ENCODE measurements at places on chromosomes 7 and 10.

- no peak for DNase-seq
Measured at GRCh38 chr7:42010751-42011150, 226.3 kb downstream of the GLI3 start.

DNA sequence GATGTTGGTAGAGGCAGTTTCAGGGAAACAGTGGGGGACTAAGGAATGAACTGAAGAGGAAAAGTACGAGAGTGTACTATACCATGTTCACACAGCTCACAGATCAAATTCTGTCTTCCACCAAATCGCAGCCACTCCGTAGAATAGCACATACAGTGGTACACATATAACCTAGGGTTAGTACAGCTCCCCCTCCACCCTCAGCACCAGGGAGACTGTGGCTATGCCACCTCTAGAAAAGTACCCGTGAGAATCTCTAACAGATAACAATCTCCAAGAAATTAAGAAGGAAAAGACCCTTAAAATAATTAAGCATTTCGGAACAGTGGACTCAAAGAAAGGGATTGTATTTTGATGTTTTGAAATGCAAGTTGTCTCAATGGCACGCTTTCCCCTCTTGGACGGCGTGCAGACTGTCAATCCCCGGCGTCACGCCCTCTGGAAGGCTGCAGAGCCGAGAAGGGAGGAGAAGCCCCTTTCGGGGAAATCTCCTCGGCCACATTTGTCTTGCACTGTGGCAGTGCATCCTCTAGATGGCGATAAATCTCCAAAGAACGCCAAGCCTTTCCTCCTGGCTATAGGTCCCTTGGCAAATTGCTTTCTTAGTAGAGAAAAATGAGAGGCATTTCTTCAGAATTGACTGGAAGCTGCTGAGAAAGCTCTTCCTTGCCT is 345.0 kb downstream of the REEP3 start:
- no peak for DNase-seq

- no peak for DNase-seq
Measured at GRCh38 chr10:127195571-127196281, 665 bp downstream of the INSYN2A start.

DNA sequence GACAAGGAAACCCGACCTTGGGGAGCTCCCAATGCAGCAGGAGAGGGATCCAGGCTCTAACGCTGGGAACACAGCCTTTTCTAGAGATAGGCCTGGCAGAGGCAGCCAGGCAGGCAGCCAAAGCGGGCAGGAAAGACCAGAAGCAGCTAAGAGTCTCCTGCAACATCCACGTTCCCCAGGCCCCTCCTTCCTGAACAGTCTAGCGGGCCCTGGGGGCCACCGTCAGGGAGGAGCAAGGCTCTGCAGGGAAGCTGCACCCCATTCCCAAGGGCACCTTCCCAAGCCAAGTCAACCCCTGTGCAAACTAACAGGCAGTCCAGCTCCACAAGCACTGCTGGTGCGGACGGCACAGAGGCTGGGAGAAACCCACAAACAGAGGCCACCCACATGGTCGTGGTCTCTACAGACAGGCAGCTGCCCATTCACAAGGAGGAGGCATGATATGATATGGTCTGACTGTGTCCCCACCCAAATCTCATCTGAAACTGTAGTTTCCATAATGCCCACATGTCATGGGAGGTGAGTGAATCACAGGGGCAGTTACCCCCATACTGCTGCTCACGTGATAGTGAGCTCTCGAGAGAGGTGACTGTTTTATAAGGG is 115.7 kb downstream of the MAD1L1 start:
- DNase-seq = no peak

GRCh38 chr7:149496642-149497391 is 792 bp downstream of the ZNF746 start:
- no peak for DNase-seq

DNA sequence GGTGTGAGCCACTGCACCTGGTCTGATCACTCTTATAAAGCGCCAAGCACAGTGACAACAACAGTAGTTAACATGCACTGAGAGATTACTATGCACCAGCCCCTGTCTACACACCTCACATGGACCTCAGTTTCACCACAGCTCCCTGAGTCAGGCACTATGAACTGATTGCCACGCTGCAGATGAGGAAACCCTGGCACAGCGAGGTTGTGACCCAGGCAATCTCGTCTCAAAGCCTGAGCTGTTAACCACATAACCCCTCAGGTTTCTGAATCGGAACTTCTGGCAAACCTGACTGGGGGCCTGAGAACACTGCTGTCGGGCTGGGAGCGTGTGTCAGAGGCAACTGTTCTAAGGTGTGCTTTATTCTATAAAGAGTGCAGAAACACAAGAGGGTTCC is 150.8 kb downstream of the RNF216 start:
- DNase-seq = no peak

DNA sequence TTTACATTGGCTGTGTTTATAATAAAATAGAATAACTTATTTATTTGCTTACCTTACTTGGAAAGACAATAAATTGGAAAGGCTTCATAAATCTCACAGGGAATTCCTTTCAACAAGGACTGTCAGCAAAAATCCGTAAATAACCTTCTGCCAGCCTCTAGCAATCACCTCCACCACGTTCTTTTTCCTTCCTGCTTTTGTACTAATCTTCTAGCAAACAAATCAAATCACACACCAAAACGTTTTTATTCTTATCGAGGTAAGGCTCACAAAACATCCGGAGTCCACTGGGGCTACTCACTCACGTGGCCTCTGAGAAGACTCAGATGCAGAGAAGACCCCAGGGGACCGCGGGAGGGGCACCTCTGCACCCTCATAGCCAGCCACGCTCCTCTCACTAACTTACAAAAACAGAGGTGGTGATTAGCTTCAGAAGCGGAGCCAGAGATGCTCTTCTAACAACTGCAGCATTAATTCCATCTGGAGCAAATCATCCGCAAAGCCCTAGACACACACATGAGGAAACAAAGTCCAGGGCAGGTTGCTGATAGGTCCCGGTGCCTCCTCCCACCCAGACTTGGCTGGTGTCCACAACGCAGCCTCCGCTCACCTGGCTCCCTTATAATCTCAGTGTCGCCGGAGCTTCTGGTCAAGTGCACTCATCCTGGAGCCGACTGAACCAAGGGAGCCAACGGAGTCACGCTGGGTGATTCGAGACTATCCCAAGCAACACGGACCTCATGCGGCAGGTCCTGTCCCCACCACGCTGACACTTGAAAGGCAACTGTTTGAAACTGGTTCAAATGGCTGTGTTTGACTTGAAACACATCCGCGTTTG is 22.5 kb downstream of the CTBP2 start:
- DNase-seq = no peak

Measured in brain pericyte (primary cell).